ENCODE measurements at places on chromosomes 12 and 14.

GRCh38 chr12:46100551-46101484 is 110.4 kb upstream of the SCAF11 start:
- DNase-seq, result no peak

DNA sequence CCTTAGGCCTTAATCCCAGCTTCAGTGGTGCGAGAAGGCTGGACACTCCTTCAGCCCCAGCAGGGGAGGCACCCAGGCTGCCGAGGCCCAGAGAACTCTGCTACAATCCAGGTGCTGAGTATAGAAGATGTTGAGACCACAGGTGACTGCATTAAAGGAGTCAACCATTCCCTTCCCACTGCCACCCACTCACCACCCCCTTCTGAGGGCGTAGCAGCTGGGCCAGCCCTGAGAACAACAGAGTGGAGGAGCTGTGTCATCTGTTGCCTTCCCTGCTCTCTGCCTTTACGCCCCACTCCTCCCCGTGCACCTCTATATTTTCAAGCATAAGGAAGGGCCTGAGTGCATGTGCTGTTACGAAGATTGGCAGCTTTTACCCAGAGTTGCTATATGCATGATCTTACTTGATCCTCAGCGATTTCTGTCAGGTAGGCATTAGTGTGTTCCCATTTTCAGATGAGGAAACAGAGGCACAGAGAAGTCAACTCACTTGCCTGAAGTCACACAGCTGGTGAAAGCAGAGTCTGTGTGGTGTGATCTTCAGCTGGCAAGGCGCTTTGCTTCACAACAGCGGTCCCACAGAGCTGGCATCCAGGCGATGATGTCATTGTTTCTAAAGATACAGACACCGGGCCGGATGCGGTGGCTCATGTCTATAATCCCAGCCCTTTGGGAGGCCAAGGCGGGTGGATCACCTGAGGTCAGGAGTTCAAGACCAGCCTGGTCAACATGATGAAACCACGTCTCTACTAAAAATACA is 46.7 kb downstream of the RIN3 start:
- no peak for DNase-seq

DNA sequence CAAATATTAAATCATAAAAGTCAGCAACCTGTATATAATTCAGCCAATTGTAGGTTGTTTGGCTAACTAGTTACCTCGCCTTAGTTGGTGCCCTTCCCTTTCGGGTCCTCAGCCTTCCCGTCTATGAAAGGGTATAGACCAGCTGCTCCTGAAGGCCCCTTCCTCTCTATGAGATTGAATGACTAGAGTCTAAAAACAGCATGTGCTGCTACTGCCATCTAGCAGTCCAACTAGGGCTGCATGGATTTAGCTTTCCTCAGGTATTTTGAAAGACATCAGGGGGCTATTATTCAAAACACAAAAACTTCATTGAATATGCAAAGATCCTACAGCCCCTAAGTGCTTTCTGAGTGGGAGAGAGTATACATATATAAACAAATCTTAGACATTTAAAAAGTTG is 37.0 kb upstream of the TMEM263 start:
- DNase-seq, result no peak

DNA sequence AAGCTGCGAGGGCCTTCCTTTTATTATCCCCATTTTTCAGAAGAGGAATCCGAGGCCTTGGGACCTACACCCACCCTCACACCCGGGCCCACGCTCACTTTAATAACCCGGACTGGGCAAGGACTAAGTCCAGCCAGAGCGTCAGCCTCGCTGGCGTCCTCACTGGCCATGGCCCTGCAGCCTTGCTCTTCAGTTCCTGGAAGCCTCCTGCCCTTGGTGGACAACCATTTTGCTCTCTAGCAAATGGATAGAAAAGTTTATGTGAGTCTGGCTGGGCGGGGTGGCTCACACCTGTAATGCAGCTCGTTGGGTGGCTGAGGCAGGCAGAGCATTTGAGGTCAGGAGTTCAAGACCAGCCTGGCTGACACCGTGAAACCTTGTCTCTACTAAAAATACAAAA is 9.8 kb downstream of the RTL1 start:
- no peak for DNase-seq

GRCh38 chr14:68404652-68405183 is 388.1 kb downstream of the ZFP36L1 start:
- DNase-seq, result no peak

GRCh38 chr12:109678719-109679118 is 34.9 kb upstream of the FAM222A start:
- DNase-seq, result no peak

DNA sequence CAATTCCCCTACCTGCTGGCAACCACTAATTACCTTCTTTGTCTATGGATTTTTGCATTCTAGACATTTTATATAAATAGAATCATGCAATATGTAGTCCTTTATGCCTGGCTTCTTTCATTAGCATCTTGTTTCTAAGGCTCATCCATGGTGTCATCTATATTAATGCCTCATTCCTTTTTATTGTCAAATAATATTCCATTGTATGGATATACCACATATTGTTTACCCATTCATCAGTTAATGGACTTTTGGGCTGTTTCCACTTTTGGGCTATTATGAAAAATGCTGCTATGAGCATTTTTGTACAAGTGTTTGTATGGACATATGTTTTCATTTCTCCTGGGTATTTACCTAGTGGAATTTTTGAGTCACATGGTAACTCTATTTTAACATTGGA is 18.0 kb downstream of the CYP46A1 start:
- no peak for DNase-seq

DNA sequence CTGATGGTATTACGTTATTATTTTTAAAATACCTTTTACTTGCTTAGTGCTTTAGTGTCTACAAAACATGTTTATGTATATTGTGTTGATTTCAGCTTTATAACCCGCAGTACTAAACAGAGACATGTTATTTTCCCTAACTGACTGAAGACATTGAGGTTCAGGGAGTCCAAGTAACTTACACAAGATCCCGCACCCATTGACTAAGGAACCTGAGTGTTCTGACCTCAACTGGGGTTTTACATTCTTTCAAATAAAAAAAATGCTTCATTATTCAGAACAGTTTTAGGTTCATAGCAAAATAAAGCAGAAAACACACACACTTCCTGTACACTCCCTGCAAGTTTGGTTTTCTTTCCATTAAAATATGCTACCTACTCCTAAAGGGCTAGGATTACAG is 60.4 kb upstream of the METAP2 start:
- no peak for DNase-seq

GRCh38 chr12:120586206-120586605 is 5.0 kb upstream of the POP5 start:
- no peak for DNase-seq

GRCh38 chr12:112194601-112195247 is 69.4 kb downstream of the TRAFD1 start:
- DNase-seq, result no peak

GRCh38 chr12:93653079-93653478 is 24.1 kb upstream of the CRADD start:
- DNase-seq, result no peak

DNA sequence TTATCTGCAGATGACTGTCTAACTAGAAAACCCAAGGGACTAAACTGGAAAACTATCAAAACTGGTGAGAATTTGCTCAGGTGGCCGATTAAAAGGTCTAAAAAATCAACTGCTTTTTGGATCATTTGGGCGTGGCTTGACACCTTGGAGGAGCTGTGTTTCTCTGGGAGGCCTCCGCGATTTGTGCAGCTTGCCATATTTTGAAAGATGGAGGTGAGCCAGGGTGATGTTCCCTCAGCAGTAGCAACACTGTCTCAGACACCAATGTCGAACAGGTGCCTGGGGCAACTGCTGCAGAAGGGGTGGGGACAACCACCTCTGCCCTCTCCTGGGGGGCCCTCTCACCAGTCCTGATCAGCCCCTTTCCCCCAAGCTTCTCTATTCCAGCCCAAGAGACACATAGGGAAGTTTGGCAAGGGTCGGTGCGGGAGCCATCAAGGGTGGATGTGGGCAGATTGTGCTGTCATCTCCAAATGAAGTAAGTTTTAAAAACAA is 3.8 kb downstream of the CCDC177 start:
- DNase-seq, result no peak

Data from smooth muscle cell of the brain vasculature (primary cell).